ENCODE measurements at places on chromosomes 5 and 9.

DNA sequence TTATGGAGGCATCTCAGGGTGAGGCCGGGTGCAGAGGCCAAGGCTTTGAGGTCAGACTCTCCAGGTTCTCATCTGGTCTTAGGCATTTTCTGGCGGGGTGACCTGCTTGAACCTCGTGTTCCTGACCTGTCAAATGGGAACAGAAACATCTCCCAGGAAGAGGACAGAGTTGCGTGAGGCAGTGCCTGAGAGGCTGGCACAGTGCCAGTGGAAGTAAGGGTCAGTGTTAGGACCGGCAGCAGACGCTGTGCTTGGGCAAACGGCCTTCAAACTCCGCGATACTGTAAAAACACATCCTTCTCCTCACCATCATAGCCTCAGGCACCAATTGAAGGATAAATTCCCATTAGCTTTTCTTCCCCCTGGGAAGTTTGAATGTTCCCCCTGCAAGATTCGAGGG is 55.6 kb upstream of the FCN2 start:
- no peak for DNase-seq

- no peak for DNase-seq
Observed at GRCh38 chr5:26193626-26194025, 844.8 kb downstream of the CDH9 start.

GRCh38 chr9:2839040-2839439 is 4.9 kb downstream of the PUM3 start:
- DNase-seq = no peak

- DNase-seq = no peak
Observed at GRCh38 chr9:88835772-88836171, 155.5 kb upstream of the S1PR3 start.

GRCh38 chr9:26551971-26552370 is 340.6 kb downstream of the CAAP1 start:
- DNase-seq = no peak

- DNase-seq = no peak
Observed at GRCh38 chr9:70422371-70423043, 8.1 kb upstream of the KLF9 start.

DNA sequence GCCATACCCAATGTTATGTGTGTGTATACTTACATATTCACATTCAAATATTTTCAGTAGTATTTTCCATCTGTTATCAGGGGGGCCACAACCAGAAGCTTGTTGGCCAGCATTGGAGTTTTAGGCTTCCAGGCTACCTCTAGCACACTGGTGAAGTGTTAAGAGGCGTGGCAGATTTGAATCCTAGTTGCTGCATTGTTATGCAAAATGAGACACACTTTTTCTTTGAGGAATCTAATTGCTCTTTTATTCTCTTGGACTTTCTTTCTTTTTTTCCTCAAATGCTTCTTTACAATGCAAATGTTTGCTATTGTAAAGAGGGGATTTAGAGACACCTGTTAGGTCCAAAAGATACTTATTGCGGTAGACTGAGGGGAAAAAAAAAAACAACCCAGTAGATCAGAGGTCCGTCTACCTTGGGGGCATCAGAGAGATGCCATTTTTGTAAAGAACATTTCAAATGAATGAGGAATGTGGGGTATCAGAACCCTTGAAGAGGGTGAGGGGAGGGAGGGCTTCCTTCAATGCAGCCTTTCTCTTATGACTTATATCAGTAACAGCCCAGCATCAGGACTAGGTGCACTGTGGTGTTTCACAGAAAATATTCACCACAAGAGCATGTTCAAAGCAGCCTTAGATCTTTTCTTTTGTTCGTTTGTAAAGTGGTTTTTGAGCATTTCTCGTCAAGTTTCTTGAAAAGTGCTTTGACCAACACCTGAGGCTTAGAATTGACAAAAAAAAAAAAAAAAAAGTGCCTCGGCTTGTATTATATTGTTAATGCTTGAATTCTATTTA is 3.8 kb downstream of the SMARCA2 start:
- DNase-seq = peak; percentile 47

DNA sequence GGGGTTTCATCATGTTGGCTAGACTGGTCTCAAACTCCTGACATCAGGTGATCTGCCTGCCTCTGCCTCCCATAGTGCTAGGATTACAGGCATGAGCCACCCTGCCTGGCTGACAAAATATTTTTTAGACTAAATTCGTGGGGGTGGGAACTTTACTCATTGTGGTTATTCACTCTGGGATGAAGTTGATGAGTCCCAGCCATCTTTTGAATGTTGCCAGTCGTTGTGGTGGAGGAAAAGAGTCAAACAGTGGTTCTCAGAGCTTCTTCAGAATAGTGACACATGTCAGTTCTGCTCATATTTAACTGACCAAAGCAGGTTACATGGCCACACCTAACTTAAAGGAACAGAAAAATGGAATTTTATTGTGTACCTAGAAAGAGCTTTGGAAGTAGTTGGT is 6.9 kb downstream of the SREK1 start:
- DNase-seq = no peak

DNA sequence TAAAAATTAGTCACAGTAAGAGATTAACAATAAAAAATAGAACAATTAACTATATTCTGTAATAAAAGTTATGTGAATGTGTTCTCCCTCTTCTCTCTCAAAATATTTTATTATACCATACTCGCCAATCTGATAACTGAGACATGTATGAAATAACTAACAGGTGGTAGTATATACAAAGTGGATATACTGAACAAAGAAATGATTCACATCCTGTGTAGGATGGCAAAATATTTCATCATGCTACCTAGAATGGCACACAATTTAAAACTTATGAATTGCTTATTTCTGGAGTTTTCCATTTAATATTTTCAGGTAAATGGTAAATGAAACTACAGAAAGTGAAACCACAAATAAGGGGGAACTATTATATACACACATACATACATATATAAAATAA is 152.5 kb downstream of the RNF180 start:
- DNase-seq = no peak

- no peak for DNase-seq
Observed at GRCh38 chr5:140560227-140560626, 3.0 kb upstream of the SRA1 start.

GRCh38 chr9:111952559-111952958 is 55.9 kb downstream of the UGCG start:
- no peak for DNase-seq

- no peak for DNase-seq
Observed at GRCh38 chr9:99019510-99020331, 76.0 kb downstream of the COL15A1 start.

- DNase-seq = no peak
Observed at GRCh38 chr5:1724822-1725602, 74.6 kb downstream of the MRPL36 start.

- DNase-seq = no peak
Observed at GRCh38 chr5:122322801-122323548, 10.9 kb downstream of the SNCAIP start.

DNA sequence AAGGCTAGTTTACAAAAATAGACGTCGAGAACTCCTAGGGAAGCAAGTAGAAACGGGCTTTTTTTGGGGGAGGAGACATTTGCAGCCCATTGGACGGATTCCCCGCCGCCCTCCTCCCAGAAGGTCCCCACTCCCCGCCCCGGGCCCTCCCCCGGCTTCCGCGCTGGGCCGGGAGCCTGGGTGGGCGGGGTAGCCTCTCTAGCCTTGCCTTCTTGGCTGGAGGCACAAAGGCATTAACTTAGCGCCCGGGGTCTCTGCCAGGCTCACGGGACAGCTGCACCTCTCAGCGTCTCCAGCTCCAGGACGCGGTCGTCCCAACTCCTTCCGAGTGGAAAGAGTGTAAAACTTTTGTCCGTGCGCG is at the start of gene DMRTA1:
DMRTA1 (plus strand) TSS at position 236 of the 361 bp plus-strand sequence. CDS start 242 bp downstream, outside the sequence.
- DNase-seq = no peak

DNA sequence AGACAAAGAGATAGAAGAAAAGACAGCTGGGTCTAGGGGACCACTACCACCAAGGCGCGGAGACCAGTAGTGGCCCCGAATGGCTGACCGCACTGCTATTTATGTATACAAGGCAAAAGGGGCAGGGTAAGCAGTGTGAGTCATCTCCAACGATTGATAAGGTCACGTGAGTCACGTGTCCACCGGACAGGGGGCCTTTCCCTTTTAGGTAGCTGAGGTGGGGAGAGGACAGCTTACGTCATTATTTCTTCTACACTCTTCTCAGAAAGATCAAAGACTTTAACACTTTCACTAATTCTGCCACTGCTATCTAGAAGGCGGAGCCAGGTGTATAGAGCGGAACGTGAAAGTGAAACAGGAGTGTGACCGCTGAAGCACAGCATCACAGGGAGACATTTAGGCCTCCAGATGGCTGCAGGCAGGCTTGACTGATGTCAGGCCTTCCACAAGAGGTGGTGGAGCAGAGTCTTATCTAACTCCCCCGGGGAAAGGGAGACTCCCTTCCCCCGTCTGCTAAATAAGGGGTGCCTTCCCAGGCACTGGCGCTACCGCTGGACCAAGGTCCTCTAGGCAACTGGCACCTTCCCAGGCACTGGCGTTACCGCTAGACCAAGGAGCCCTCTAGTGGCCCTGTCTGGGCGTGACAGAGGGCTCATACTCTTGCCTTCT is 6.1 kb upstream of the PRR16 start:
- peak; percentile 78 for DNase-seq
